ENCODE measurements at places on chromosomes 5 and 9. TPM values are rescaled to one million over a fixed set of nuclear protein-coding genes. Genes with fewer than 3 reads are reported as not detected.

DNA sequence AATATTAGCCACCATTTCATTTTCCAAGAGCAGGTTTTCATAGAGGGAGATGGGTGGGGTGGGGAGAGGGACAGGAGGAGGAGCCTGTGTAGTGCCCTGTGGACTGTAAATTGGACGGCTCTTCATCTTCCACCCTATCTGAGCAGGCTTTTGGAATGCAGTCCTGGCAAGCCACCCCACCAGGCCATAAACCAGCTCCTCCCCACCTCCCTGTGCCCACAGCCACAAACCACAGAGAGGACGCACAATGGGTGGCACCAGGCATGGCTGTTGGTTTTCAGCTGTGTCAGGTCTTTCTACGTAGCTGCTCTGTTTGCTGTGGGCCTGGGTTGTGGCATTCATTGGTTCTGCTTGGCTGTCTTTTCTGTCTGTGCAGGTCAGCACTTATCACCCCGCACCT is 58.0 kb downstream of the PLAC8L1 start:
- H3K27ac ChIP-seq = no peak overlapping the region
- peaks cover 31% of the 10 kb centered on the region for H3K4me1 ChIP-seq
- H3K4me3 ChIP-seq = no peak overlapping the region
- H3K27me3 ChIP-seq = no peaks in the 10 kb centered on the region
- DNase-seq = no peak

DNA sequence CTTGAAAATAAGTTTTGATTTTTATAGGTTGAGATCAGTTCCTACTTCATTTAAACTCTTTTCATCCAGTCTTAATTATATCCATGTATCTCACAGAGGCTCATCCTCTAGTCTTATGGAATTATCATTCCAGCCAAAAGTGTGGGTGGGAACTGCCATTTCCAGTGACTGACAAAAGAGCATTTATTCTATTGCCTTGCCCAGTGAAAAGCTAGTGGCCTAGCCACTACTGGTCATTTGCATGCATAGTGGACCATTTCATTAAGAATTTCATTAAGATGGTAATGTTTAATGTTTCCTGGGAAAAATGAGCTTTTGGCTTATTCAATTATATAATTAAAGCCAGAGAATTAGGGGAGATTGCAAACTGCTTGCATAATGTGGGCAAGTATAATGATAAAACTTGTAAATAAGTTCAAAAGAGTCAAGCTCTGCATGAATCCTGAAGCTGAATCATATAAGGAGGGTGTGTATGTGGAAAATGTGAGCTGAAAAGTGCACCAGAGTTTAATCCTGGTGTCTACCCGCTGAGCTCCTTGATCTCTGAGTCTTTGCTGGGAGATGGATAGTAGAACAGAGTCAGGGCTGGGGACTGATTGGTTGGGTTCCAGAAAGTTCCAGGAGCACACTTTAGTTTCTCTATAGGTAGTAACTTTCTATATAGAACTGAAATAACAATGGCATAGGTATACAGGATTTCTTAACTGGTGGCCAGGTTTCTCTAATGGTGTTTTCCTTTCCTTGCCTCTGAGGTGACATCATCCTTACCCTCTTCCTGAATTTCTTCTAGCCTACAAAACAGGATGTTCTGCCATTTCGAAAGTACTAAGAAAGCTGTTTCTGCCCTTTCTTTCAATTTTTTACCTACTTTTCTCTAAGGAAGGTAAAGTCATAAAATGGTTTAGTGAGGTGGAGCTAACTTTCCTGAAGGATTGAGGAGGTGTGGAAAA is 78.5 kb downstream of the KIF4B start:
- no peak overlapping the region for H3K4me3 ChIP-seq
- H3K36me3 ChIP-seq = no peaks in the 10 kb centered on the region
- H3K4me1 ChIP-seq = no peaks in the 10 kb centered on the region
- H3K27me3 ChIP-seq = peaks cover 2% of the 10 kb centered on the region

DNA sequence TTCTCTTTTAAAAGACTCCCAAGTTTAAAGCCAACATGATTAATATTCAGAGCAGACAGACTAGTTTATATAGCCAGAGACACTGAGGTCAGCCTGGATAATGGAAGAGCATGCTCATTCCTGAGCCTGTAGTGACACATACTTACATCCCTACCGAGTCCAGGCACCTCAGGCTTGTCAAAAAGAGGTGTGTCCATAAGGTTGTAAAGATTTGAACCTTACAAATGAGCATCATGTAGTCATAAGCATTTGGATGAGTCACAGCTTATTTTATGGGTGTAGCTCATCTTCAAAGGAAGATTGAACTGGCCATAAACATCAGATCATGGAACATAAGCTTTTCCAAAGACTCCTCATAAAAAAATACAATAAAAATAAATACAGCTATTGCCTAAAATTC is 333.5 kb downstream of the EFNA5 start:
- H3K27ac ChIP-seq = no peak overlapping the region
- H3K4me3 ChIP-seq = no peak overlapping the region
- peak; percentile 45 for DNase-seq
- H3K27me3 ChIP-seq = no peaks in the 10 kb centered on the region
- H3K4me1 ChIP-seq = peaks cover 11% of the 10 kb centered on the region

DNA sequence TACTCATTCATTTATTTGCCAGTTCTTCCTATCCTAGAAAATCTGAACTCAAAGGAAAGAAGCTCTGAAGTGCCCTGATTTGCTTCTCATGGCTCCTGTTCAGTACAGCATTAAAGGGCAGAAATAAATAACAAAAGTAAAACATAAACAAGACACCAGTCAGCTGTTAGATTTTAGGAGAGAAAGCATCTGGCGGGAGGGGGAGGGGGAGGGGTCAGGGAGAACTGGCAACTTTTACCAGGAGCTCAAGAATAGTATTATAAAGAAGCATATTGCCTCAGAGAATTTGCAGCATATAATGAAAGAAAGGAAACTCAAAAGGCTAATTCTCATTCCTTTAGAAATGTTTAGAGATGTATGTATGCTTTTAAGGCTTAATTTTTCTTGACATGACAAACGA is 68.1 kb downstream of the SEMA6A start:
- H3K4me1 ChIP-seq = no peaks in the 10 kb centered on the region
- no peaks in the 10 kb centered on the region for H3K27me3 ChIP-seq
- H3K4me3 ChIP-seq = no peak overlapping the region
- DNase-seq = no peak

WDR38 gene
- total RNA-seq = not detected

GRCh38 chr9:122930541-122931225 is 629 bp downstream of the ZBTB26 start:
- peak overlapping the region; percentile 74 for H3K27ac ChIP-seq
- no peaks in the 10 kb centered on the region for H3K36me3 ChIP-seq
- no peaks in the 10 kb centered on the region for H3K27me3 ChIP-seq
- peaks cover 2% of the 10 kb centered on the region for H3K4me1 ChIP-seq
- no peak for DNase-seq

- peak; percentile 26 for DNase-seq
- no peaks in the 10 kb centered on the region for H3K36me3 ChIP-seq
- H3K4me1 ChIP-seq = no peaks in the 10 kb centered on the region
- no peak overlapping the region for H3K27ac ChIP-seq
- H3K4me3 ChIP-seq = no peak overlapping the region
- 0 out of 2 replicates have a peak, but pooled peaks cover 10% of the 10 kb centered on the region for H3K27me3 ChIP-seq
These were observed 32.7 kb upstream of the DNAH5 start for GRCh38 chr5:13976867-13977830.

FRRS1L gene
- not detected for total RNA-seq

DNA sequence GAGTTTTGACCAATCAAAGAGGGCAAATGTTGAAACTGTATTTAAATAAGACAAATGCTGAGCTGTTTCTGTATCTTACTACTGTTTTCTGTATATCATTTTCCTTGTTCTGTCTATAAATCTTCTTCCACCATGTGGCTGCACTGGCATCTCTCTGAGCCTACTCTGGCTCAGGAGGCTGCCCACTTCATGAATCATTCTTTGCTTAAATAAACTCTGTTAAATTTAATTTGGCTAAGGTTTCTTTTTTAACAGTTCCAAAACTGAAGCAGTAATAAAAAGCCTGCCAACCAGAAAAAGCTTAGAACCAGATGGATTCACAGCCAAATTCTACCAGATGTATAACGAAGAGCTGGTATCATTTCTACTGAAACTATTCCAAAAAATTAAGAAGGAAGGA is 40.2 kb upstream of the TAS2R1 start:
- H3K4me3 ChIP-seq = no peak overlapping the region
- H3K27me3 ChIP-seq = no peaks in the 10 kb centered on the region
- no peak overlapping the region for H3K27ac ChIP-seq
- H3K36me3 ChIP-seq = no peaks in the 10 kb centered on the region
- DNase-seq = no peak

- no peak overlapping the region for H3K27ac ChIP-seq
- H3K4me3 ChIP-seq = no peak overlapping the region
- no peaks in the 10 kb centered on the region for H3K4me1 ChIP-seq
- no peaks in the 10 kb centered on the region for H3K36me3 ChIP-seq
- DNase-seq = no peak
These were observed 170.0 kb downstream of the EBF1 start for GRCh38 chr5:158929552-158930218.

- H3K27ac ChIP-seq = no peak overlapping the region
- H3K36me3 ChIP-seq = no peaks in the 10 kb centered on the region
- H3K4me3 ChIP-seq = no peak overlapping the region
These were observed 2.2 kb downstream of the SGCD start for GRCh38 chr5:156329171-156329611.

- no peaks in the 10 kb centered on the region for H3K27me3 ChIP-seq
- H3K4me3 ChIP-seq = no peak overlapping the region
- H3K36me3 ChIP-seq = no peaks in the 10 kb centered on the region
- no peak overlapping the region for H3K27ac ChIP-seq
These were observed 106.4 kb upstream of the ASTN2 start for GRCh38 chr9:117521293-117521692.

ZFP37 gene
- 1.8 TPM for total RNA-seq

GRCh38 chr9:38154501-38155421 is 85.7 kb upstream of the SHB start:
- H3K4me1 ChIP-seq = no peaks in the 10 kb centered on the region
- no peaks in the 10 kb centered on the region for H3K27me3 ChIP-seq
- no peaks in the 10 kb centered on the region for H3K36me3 ChIP-seq
- no peak for DNase-seq
- no peak overlapping the region for H3K4me3 ChIP-seq

BAAT gene
- total RNA-seq = 0.25 TPM

GRCh38 chr5:172564883-172565282 is 76.2 kb upstream of the NEURL1B start:
- peaks cover 4% of the 10 kb centered on the region for H3K27me3 ChIP-seq
- H3K4me1 ChIP-seq = no peaks in the 10 kb centered on the region
- H3K27ac ChIP-seq = no peak overlapping the region
- no peaks in the 10 kb centered on the region for H3K36me3 ChIP-seq
- H3K4me3 ChIP-seq = no peak overlapping the region

- no peak overlapping the region for H3K4me3 ChIP-seq
- H3K4me1 ChIP-seq = no peaks in the 10 kb centered on the region
- H3K27me3 ChIP-seq = no peaks in the 10 kb centered on the region
- no peak for DNase-seq
- H3K36me3 ChIP-seq = no peaks in the 10 kb centered on the region
These were observed 41.7 kb upstream of the BARX1 start for GRCh38 chr9:93996863-93997262.

DNA sequence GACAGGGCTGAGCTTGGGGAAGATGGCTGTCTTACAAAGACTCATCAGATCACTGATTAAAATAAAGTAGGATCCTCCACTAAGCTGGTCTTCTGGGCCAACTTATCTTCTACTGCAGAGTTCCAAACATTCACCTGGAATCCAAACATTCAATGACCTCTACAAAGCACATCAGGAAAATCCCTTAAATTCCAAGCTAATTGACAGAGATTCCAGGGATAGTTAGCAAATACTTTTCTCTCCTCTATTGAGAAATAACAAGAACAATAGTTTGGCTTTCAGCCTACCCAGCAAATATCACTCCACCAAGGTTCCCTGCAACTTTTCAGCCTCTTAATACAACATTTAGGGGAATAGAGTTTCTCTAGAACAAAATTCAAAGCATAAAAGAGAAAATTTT is 140.6 kb upstream of the LIFR start:
- no peak overlapping the region for H3K4me3 ChIP-seq
- DNase-seq = no peak
- no peaks in the 10 kb centered on the region for H3K4me1 ChIP-seq

Data from HCT116 (cell line).